Stimulated activated CD4-positive, alpha-beta T cell treated with anti-CD3 and anti-CD28 coated beads, Interleukin-4, amount 100 ng/mL, for 1 hour (primary cell): ENCODE measurements at places on chromosomes 11 and 22.
A peak's percentile ranks its signal among the peaks of the same experiment; 100 is the strongest.

DNA sequence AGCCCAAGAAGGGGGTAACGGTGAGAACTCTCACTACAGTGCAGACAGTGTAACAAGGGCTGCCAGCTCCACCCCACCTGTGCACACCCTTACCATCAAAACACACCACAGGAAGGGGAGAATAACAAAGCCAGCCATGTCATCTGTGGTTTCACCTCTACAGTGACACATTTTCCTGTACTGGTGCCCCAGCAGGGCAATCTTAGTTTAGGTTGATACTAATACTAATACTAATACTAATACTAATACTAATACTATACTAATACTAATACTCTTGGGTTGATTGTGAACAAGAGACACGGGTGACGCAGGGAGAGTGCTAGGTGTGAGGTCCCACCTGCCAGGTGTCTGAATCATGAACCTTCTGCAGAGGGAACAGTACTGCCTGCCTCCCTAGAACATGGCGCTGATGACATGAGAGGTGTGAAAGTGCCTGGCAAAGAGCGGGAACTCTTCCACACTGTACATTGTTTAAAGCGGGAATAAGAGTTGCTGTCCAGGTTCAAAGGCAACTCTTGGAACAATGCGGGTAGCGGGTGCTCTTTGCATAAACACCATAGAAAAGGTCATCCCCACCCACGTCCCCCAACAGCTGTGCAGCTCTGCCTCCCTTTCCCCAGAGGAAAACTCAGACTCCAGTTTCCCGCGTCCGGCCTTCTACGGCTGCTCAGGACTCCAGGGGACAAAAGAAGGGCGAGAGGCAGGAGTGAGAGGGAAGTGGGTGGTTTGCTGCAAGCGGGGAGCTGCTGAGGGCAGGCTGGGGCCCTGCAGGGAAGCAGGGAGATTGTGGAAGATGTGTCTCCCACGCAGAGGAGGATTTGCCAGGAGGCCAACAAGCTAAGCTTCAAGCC, 25.0 kb upstream of the TMPRSS4 start:
- peak; percentile 51 for DNase-seq

GRCh38 chr11:10291801-10292638, 2.0 kb downstream of the SBF2 start:
- DNase-seq = no peak

- no peak for DNase-seq
Observed at GRCh38 chr22:28734393-28734792, 7.2 kb downstream of the CHEK2 start.

GRCh38 chr11:68145120-68145866, 24.1 kb upstream of the CHKA start:
- DNase-seq = no peak

GRCh38 chr11:114448749-114449482, 9.6 kb downstream of the REXO2 start:
- DNase-seq = no peak

- DNase-seq = no peak
Observed at GRCh38 chr11:8721609-8722500, 39.3 kb downstream of the RPL27A start.

- no peak for DNase-seq
Observed at GRCh38 chr11:2564008-2564530, 119.3 kb downstream of the KCNQ1 start.

DNA sequence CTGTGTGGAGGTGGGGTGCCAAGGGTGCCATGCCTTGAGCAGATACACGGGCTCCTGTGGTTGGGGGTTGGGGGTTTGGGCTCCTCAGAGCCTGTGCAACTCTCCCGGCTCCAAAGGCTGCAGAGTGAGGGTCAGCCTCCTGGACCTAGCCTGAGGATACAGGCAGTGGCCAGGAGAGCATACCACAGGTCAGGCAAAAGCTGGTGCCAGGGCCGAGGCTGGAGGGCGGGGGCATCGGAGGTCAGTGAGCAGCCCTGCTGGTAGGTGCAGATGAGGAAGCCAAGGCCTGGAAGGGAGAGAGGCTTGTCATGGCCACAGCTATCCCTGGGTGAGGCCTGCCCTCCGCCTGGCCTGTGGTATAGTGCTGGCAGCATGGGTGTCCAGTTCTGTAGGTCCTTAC, 25.6 kb upstream of the DGCR8 start:
- DNase-seq = no peak

- DNase-seq = no peak
Observed at GRCh38 chr11:73072935-73073481, 69.1 kb downstream of the FCHSD2 start.

GRCh38 chr11:108069947-108070346, 51.4 kb upstream of the ACAT1 start:
- DNase-seq = no peak

DNA sequence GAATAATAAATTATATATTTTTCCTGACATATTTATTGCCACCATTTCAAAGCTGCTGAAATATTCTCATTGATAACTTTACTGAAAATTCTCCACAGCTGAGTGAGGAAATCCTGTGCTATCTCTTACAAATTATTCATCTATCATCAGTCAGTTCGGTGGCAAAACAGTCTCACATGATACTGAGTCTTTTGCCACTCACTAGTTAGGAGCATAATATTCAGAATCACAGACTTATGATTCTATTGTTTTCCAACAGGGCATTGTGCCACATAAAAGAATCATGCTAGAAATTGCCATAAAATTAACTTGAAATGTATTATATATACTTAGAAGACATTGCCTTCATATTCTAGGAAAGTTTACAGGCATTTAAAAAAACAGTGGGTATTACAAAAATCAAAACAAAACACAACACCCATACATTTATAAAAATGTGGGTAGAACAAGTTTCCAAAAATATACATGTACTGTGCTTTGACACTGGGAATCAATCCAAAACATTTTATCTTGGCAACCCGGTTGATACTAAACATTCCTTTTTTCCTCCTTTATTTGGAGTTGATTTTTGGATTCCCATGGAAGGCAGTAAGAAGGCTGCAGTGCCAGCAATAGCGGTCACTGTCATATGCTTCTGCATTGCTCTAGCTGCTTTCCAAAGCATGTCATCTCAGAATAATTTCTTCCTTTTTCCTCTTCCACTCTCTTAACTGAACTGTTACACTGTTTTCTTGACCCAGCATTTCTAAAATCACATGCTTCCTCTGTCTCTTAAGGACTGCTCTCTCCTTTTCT, 42.5 kb downstream of the ATG16L2 start:
- DNase-seq = no peak

- DNase-seq = no peak
Observed at GRCh38 chr11:119532551-119532950, 109.6 kb upstream of the THY1 start.

- no peak for DNase-seq
Observed at GRCh38 chr11:69158301-69159149, 2.8 kb downstream of the SMIM38 start.
